Heart left ventricle (tissue), 16 donors: ENCODE measurements at places on chromosomes 7 and 10. TPM values are rescaled to one million over a fixed set of nuclear protein-coding genes. Genes with fewer than 3 reads are reported as not detected.

GPR146 gene
- 11.1 TPM for polyA plus RNA-seq

HNRNPF gene
- 95.2 TPM for polyA plus RNA-seq

GRCh38 chr10:37734971-37735370 is 122.4 kb downstream of the ZNF248 start:
- no peak for DNase-seq

- no peak for DNase-seq
Observed at GRCh38 chr7:6360841-6361240, 86.9 kb downstream of the DAGLB start.

DNA sequence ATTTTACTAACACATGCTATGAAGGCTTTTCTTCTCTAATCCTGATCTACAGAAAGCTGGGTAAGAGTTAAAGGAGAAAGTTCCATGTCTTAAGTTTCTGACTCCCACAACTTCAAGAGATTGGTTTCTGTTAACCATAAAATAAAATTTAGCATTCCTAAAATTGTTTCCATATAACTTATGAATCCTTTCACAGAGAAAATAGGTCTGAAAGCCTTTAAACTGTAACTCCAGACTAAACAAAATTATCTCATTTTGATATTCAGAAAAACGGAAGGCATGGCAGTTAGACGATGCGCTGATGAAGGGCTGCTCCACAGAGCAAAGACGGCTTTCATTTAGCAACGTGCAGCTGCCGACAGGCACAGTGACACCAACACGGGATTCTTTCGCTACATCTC is 133.3 kb downstream of the SLC25A13 start:
- DNase-seq: no peak

GRCh38 chr10:31728698-31729224 is 199.9 kb downstream of the ARHGAP12 start:
- DNase-seq: no peak

DNA sequence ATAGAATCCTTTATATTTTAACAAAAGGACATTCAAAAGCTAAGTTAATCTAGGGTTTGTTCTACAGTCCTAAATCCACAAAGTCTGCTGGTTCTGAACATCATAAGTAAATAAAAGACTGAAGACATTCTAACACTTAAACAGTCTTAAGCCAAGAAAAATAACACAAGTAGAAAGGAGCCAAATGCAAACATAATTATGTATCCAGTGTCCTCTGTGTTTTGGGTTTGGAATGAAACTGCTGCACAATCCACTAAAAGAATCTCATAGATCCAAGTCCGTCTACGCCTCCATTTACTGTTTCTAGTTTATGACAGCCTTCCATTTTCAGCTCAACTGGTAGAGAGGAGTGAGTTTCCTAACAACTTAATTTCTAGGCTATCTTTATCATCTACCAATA is 623.6 kb upstream of the FZD8 start:
- no peak for DNase-seq
